ENCODE measurements at places on chromosomes 13 and 19. TPM values are rescaled to one million over a fixed set of nuclear protein-coding genes. Genes with fewer than 3 reads are reported as not detected.

- no peaks in the 10 kb centered on the region for H3K36me3 ChIP-seq
- DNase-seq, result no peak
- H3K27me3 ChIP-seq, result no peaks in the 10 kb centered on the region
- H3K27ac ChIP-seq, result no peak overlapping the region
- no peaks in the 10 kb centered on the region for H3K4me1 ChIP-seq
These were observed 20.3 kb downstream of the C13orf46 start for GRCh38 chr13:113953561-113953960.

TNNT1 gene
- not detected for total RNA-seq

DNA sequence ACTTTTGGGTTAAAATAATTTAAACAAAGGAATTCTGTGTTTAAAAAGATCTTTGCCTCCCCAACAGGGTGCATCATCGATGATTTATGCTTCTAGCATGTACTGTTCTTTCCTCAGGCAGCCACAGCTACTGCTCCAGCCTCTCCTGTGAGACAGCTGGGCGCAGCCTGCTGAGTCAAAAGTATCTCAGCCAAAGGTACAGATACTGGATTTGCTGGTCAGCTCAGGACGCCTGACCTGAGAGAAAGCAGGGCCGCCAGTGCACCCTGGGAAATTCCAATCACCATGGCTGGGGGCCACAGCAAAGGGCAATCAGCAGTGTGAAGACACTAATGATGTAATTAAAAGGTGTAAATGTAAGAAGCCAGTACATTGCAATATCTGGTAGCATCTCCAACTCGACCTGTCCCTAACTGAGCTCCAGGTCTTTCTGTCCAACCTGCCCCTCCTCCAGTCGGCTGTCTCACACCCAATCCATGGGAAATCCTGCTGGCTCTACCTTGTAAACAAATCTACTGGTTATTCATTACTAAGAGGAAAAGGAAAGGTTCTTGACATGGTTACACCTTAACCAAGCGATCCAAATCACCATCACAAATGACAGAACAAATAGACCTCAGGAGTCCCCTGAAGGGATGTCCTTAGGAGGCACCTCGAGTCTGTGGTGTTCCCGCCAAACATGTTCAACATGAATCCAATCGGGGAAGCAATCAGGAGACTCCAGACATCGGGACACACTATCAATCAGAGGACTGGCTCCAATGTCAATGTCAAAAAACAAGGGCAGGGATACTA, 7.3 kb downstream of the OPA3 start:
- no peaks in the 10 kb centered on the region for H3K4me1 ChIP-seq
- no peak overlapping the region for H3K4me3 ChIP-seq
- no peaks in the 10 kb centered on the region for H3K36me3 ChIP-seq
- no peaks in the 10 kb centered on the region for H3K27me3 ChIP-seq
- DNase-seq, result no peak

- H3K36me3 ChIP-seq, result no peaks in the 10 kb centered on the region
- no peaks in the 10 kb centered on the region for H3K27me3 ChIP-seq
- no peaks in the 10 kb centered on the region for H3K4me1 ChIP-seq
- DNase-seq, result no peak
- H3K4me3 ChIP-seq, result no peak overlapping the region
- no peak overlapping the region for H3K27ac ChIP-seq
These were observed 31.1 kb downstream of the RB1 start for GRCh38 chr13:48334534-48335127.

GRCh38 chr13:95779522-95779921, 102.6 kb downstream of the DNAJC3 start:
- H3K27ac ChIP-seq, result no peak overlapping the region
- no peak overlapping the region for H3K4me3 ChIP-seq
- no peak for DNase-seq
- no peaks in the 10 kb centered on the region for H3K36me3 ChIP-seq
- no peaks in the 10 kb centered on the region for H3K27me3 ChIP-seq

- no peak for DNase-seq
- no peaks in the 10 kb centered on the region for H3K27me3 ChIP-seq
- H3K27ac ChIP-seq, result no peak overlapping the region
These were observed 302.6 kb downstream of the ATP8A2 start for GRCh38 chr13:25674371-25674770.

- H3K36me3 ChIP-seq, result no peaks in the 10 kb centered on the region
- no peak for DNase-seq
- no peaks in the 10 kb centered on the region for H3K27me3 ChIP-seq
- peak overlapping the region; percentile 88 for H3K4me3 ChIP-seq
- H3K27ac ChIP-seq, result peak overlapping the region; percentile 96
- no peaks in the 10 kb centered on the region for H3K4me1 ChIP-seq
These were observed 1.3 kb downstream of the NECTIN2 start for GRCh38 chr19:44847144-44848035.

ZNF229 gene
- 0.83 TPM for total RNA-seq

- no peaks in the 10 kb centered on the region for H3K27me3 ChIP-seq
- no peaks in the 10 kb centered on the region for H3K36me3 ChIP-seq
- no peak overlapping the region for H3K27ac ChIP-seq
- no peaks in the 10 kb centered on the region for H3K4me1 ChIP-seq
These were observed 27.3 kb upstream of the TPP2 start for GRCh38 chr13:102569488-102569887.

GRCh38 chr13:19680751-19681150, 47.3 kb downstream of the MPHOSPH8 start:
- no peaks in the 10 kb centered on the region for H3K36me3 ChIP-seq
- no peak overlapping the region for H3K4me3 ChIP-seq
- no peaks in the 10 kb centered on the region for H3K4me1 ChIP-seq
- H3K27me3 ChIP-seq, result no peaks in the 10 kb centered on the region
- H3K27ac ChIP-seq, result no peak overlapping the region

TMEM190 gene
- total RNA-seq, result not detected

PTGER1 gene
- total RNA-seq, result not detected
